ENCODE measurements at places on chromosomes 16 and 17.

DNA sequence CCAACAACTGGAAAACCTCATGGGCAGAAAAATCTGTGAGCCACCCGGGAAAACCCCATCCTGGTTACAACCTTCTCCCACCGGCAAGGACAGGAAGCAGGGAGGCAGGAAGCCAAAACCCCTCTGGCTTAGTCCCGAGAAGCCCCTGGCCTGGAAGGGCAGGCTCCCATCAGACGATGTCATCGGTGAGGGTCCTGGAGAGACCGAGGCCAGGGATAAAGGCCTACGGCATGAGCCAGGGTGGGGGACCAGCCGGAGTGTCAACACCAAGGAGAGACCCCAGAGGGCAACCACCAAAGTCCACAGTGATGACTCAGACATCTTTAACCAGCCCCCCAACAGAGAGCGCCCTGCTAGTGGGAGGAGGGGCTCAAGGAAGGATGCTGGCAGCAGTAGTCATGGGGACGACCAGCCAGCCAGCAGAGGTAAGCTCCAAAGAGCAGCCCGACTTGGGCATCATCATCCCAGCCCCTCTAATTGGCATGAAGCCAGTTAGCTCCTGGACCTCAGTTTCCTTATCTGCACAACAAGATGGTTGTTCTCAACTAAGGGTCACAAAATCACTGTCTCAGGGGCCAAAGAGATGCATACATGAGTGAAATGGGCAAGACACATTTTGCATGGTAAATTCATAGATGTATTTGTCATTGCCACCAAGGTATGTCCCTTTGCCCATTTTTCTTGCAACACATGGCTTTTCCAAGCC lies 190.7 kb downstream of the KATNIP start:
- no peak for DNase-seq

- no peak for DNase-seq
Observed at GRCh38 chr17:18117982-18118975, 9.7 kb downstream of the MYO15A start.

DNA sequence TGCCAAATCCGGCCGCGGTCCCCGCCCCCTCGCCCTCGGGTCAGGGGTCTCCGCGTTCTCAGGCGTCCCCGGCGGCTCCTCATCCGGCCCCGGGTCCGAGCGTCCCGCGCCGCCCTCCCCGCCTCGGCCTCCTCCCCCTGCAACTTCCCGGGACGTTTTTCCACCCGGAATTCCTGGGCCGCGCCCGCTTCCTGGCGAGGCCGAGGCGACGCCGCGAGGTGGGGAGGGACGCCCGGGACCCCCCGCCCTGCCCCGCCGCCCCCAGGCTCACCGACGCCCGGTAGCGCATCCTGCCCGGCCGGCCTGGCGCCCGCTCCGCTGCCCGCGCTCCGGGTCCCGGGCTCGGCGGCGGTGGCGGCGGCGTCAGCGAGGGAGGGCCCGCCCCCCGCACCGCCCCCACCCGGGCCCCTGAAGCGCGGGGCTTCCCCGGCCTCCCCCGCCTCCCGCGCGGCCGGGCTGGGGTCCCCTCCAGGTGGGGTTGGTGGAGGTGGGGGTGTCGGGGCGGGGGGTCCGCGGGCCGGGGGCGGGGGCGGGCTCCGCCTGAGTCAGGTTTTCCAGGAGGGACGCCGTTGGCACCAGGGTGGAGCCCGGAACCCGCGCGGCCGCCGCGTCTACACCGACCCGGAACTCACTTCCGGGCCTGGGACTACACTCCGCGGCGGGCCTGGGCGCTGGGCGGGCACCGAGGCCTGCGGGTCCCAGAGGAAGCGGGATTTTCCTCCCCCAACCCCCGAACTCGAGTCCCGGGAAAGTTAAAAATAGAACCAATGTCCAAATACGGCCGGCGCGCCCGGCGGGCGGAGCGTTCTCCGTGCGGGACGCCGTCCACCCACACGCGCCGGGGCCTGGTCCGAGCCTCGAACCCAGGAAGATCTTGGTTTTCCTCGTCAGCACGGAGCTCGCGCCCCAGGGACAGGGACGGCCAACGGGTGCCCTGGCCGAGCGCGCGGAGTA lies 6.8 kb downstream of the MYO1C start:
- DNase-seq, result peak; percentile 65

- DNase-seq, result no peak
Observed at GRCh38 chr17:66790501-66791061, 44.3 kb upstream of the CACNG5 start.

GRCh38 chr16:13397126-13397525 lies 495.7 kb downstream of the SHISA9 start:
- DNase-seq, result no peak

DNA sequence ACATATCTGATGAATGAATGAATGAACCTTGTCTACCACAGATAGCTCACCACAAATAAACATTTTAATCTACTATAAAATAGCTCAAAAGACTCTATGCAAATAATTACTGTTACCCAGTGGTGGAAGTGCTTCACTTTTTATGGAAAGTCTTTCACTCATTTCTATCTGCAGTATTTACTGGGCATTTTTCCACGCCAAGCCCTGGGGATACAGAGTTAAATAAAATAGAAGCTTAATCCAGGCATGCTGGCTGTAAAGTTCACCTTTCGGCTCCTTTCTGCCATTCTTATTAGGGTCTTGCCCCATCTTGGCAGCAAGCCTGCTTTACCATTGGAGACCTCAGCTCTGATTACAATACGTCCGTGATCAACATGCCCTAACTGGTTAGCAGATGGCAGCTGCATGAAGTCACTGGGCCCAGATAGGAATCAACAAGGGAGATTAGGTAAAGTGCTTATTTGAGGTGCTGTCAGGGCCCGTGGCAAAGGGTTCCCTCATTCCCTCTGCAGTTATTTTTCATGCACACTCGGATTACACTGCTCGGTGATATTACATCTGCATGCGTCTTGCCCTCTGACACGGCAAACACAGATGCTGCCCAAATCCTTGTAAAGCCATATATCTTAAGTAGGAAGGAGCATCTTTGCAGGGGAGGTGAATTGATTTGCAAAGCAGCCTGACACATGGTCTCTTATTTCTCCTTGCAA lies 648.9 kb downstream of the WWOX start:
- no peak for DNase-seq

DNA sequence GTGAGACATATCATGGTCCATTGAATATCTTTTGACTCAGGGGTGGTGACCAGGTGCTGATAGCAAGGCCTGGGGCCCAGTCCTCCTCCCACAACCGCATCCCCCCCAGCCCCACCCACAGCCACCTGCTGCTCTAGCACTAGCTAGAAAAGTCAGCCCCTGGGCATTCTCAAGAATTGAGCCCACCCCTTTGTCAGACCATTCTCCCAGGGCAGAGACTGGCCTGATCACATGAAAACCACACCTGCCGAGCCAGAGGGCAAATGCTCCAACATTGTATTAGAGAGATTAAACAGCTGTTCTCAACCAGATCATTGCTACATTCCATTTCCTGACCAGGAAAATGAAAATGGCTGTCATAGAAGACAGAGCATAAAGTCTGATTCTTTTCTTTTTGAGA lies 62.4 kb downstream of the RAB11FIP4 start:
- DNase-seq, result no peak

DNA sequence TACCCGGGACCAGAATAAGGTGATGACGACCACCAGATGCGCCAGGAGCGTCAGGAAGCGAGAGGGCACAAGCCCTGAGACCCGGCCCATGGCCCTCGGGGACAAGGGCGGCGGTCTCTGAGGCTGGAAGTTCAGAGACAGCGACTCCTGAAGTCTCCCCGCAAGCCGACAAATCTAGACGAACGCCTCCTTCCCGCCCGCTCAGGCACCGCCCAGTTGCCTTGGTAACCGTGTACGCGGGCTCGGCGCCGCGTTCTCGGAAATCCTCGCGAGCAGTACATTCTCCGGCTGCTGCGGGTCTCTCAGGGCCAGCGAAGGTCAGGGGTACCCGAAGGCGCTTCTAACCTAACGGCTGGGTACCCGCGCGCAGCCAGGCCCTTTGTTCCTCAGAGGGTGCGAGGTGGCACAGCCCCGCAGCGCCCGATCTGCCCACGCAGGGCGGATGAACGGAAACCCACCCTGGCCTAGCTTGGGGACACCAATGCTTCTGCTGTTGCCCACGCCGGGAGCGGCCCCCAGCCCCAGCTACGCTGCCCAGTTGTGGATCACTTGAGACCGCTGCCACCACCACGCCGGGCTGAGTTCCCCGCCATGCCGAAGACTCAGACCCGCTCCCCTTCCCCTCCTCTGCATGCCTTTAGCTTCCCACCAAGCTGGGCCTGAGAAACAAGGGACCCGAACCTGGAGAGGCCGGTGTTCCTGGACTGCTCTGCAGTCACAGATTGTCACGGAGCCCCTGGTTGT lies at the start of gene TMEM107:
TSS of gene TMEM107 (minus strand) at position 184 of the 744 bp plus-strand sequence. CDS start at position 90, 94 bp downstream.
- DNase-seq, result peak; percentile 94

DNA sequence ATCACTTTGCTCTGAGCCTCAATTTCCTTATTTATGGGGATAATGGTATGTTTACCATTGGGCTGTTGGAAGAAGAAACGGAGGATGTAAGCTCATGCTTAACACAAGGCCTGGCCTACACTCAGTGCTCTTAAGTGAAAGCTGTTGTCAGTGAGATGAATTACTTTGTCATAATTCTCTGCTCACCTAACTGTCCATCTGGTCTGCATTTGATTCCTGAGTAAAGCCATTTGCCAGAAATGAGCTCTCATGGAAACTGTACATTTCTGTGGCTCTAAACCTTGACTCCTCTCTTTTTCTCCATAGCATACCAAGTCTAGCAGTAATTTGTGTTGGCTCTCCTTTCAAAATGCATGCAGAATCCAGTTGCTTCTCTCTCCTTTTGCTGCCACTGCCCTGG lies 445.7 kb downstream of the UTP18 start:
- DNase-seq, result no peak

- peak; percentile 20 for DNase-seq
Observed at GRCh38 chr17:40190197-40191021, 13.1 kb downstream of the RAPGEFL1 start.

- DNase-seq, result peak; percentile 88
Observed at GRCh38 chr17:78383725-78384471, 5.4 kb downstream of the PGS1 start.

GRCh38 chr17:1617620-1618174 lies 10.9 kb downstream of the SLC43A2 start:
- no peak for DNase-seq

DNA sequence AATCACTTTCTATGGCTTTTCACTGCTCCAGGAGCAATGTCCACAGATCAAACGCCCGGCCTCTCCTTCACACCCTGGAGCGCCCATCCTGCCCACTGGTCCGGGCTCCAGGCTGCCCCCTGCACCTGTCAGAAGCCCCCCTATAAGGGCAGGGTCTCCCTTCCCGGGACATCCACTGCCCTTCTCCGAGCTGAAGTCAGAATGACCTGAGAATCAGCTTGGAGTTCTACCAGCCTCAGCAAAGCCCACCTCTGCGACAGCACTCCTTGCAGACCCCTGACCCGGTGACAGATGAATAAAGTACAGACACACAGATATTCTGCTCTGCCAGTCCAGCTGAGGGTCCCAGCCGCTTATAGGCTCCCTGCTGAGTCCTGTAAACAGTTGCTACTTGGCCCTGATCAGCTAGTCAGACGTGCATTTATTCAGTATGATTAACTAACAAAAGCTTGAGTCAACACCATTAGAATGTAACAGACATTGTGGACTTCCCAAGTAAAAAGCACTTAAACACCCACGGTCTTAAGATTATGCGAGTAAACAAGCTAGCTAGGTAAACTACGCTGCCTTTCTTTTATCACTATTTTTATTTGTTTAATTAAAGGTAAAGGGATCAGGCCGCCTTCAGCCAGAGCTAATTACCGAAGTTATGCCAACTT lies 4.8 kb downstream of the SLC7A5 start:
- no peak for DNase-seq

DNA sequence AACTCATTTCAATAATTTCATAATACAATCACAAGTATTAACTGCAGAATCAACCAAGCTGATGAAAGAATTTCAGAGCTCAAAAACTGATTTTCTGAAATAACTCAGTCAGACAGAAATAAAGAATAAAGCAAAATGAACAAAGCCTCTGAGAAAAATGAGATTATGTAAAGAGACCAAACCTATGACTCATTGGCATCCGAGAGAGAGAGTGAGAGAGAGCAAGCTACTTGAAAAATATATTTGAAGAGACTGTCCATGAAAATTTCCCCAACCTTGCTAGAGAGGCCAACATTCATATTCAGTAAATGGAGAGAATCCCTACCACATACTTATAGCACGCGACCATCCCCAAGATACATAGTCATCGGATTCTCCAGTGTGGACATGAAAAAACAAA lies 1376.4 kb downstream of the CDH11 start:
- no peak for DNase-seq

GRCh38 chr16:16017812-16018211 lies 68.4 kb downstream of the ABCC1 start:
- DNase-seq, result peak; percentile 26
